ENCODE measurements at places on chromosomes 2 and 18.

DNA sequence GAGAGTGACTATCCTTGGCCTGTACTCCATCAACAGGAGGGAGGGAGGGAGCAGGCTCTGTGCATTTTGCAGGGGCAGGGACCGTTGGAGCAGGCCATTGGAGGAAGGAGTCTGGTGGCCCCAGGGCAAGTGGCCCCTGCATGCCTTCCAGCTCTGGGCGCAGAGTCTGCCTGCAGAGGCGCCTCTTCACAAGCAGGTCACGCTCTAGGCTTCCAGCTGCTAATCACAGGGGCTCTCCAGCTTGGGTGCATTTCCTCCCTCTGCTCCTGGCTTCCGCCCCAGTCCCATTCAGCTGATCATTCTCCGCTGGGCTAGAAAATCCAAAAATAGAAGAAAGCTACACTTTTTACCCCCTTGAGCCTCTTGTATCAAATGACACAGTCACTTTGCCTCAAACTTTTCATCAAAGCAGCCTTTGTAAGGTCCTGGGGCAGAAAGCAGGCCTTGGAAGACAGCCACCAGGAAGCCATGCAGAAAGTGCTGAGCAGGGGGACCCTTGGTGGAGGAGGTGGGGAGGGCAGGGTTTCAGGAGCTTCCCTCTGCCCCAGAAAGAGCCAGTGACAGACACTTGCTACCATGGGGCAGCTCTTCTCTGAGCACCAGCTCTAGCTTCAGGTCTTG, 11.3 kb downstream of the TMEM247 start:
- DNase-seq = peak; percentile 21

DNA sequence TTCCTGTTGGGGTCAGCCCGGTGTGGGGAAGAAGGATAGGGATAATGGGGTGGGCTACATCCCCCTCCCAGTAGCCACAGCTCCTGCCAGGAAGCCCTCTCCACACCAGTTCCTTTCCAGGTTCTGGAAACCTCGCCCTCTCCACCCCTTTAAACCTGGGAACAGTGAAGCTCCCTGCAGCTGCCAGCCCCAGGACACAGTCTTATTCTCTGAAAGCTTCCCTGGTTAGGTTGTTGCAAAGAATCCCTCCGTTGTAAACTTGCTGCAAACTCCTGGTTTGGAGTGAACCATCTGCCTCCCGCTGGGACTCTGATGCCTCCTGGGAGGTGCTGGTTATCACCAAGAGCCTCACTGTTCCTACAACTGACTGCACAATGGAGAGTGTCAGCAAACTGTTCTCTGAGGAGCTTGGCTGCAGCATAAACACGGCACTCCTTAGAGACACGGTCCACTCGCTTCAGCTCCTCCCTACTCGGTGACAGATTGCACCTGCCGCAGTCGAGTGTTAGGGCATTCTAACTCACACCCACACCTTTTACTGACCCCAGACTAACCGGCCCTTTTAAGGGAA, 261.8 kb upstream of the RAB6C start:
- no peak for DNase-seq

- no peak for DNase-seq
Measured at GRCh38 chr2:168217920-168218319, 29.5 kb downstream of the STK39 start.

DNA sequence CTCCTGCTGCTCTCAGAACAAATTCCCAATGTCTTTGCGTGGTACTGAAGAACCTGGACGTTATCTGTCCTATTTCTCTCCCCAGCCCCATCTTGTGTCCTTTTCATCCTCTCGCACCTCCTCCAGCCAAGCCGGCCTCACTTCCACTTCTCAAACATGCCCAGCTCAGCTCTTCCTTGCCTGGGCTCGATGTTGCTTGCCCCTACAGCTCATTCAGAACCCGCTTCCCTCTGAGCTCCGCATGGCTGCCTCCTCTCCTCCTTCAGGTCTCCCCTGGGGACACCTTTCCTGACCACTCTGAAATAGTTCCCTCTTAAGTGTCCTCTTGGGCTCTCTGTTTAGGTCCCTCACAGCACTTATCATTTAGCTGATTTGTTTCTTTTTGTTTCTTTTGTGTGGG, 6.7 kb upstream of the SMARCAL1 start:
- DNase-seq = no peak
